ENCODE measurements at places on chromosomes 5 and 9.

DNA sequence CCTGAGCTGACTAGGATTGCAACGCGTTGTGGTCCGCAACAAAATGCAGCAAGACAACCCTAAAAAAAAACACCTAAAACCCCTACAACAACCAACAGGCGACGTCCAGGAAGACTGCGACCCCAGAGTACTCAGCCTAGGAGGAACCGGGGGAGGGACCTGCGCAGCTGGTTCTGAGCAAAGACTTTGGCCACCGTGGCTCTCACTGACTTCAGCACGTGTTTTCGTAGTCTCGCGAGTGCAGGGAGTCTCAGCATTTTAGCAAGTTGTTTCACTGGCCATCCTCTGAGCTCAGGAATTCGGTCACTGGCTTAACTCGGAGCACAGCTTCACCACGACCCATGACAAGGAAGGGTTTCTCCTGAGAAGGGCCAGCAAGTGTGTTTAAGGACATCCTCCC lies 8.6 kb upstream of the ZDHHC11 start:
- no peak for DNase-seq

- no peak for DNase-seq
Observed at GRCh38 chr5:17233488-17233887, 16.1 kb downstream of the BASP1 start.

- DNase-seq = no peak
Observed at GRCh38 chr5:139757727-139758509, 37.7 kb upstream of the PSD2 start.

DNA sequence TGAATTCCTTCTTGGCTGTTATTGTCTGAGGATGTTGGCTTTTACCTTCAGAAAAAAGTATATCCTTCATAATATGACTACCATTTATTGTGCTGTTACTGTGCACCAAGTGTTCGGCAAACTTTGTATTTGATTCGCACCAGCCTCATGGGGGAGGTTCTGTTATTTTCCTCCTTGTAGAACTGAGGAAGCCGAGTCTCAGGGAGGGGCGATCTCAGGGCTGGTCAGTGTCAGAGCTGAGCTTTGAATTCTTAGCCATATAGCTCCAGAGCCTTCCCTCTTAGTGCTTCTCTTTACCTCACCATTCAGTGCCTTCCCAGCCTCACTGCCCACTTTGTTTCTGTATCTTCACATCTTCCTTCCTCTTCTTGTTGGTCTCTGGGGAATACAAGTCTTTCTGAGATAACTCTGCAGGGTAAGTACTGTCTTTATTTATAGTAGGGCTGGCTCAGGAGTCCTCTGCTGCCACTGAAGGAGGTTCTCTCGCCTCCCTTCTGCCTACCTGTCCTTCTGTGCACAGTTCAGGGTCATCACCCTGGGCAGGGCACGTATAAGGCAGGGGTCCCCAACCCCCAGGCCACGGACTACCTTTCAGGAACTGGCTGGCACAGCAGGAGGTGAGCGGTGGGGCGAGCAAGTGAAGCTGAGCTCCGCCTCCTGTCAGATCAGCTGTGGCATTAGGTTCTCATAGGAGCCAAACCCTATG lies 48.4 kb downstream of the GALNT10 start:
- DNase-seq = no peak

DNA sequence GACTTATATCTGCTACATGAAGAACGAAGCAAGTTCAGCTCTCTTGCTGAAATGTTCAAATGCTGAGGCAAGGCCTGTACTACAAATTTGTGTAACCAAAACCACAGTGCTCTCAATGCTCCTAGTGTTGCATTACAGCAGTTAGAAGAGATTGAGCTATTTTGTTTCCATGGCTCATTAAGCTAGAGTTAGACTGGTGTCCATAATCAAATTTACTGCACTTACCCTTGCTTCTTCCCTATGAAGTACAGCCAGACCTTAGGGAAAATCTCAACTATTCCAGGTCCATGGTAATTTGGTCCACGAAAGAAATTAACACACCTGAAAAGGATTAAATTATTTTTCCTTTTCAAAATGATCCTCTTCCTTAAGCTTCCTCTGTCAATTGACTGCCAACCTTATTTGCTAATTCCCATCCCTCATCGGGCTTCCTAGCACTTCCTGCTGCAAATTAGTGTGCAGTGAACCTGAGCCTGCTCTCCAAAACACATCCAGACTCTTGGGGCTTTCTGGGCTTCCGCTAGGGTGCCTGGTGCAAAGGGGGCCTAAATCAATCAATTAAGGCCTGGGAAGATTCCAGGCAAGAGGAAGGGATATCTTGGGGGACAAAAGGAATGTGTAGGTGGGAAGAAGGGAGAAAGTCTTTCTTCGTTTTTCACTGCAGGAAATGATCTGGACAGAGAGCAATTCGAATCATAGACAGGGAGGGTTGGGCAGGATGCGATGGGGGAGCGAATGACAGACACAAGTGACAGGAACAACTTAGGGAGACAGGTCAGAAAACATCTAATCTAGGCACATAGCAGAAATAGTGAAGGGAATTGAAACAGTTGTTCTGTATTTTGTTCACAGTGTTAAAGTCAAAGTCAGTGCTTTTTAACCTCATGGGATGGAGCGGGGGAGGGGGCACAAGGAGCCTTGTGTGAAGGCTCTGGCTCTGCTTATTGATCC lies 542.4 kb downstream of the RAB3C start:
- no peak for DNase-seq

- DNase-seq = no peak
Observed at GRCh38 chr5:145558288-145558687, 276.9 kb downstream of the PRELID2 start.

DNA sequence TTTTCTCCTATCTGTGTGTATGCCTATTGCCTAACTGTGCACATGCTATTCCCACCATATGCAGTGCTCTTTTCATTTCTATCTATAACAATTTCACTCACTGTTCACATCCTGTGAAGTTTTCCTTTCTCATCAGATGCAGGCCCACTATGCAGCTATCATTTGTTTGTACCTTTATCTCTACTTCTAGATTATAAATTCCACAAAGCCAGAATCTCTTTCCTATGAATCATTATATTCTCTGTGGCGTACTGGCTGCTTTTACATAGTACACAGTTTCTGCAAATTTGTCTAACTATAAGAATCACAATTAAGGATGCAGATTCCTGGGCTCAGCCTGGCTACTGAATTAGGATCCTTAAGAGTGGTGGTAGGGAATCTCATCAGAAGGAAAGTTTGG lies 600.8 kb upstream of the ARRDC3 start:
- no peak for DNase-seq

- no peak for DNase-seq
Observed at GRCh38 chr5:171236651-171237050, 72.4 kb upstream of the TLX3 start.

DNA sequence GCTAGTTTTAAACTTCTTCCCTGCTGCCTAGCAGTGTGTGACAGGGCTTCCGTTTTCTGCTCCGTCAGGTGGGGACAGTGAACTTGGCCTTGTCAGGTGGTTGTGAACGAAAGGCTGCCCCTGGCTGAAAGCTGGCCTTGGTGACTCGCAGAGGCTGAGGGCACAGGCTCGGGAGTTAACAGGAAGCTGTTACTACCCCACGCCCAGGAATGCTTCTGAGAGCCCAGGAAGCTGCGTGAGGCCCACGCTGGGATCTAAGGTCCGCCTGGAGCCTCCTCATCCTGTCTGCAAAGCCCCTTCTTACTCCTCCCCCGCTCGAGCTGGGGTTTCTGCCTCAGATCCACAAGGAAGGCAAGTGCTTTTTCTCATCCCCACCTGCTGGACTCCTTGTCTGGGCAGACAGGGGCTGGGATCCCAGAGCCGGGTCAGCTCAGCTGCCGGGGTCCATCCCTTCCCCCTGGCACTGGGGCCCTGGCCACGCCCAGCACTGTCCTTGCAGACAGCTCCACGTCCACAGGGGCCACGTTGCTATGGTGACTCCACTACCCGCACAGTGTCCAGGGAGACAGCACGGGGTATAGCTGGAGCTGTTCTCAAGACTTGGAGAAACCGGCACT lies 124.7 kb upstream of the TBC1D2 start:
- DNase-seq = no peak

- no peak for DNase-seq
Observed at GRCh38 chr5:150549735-150550134, 41.8 kb downstream of the NDST1 start.

- peak; percentile 56 for DNase-seq
Observed at GRCh38 chr9:14400658-14400995, 86.7 kb upstream of the NFIB start.

DNA sequence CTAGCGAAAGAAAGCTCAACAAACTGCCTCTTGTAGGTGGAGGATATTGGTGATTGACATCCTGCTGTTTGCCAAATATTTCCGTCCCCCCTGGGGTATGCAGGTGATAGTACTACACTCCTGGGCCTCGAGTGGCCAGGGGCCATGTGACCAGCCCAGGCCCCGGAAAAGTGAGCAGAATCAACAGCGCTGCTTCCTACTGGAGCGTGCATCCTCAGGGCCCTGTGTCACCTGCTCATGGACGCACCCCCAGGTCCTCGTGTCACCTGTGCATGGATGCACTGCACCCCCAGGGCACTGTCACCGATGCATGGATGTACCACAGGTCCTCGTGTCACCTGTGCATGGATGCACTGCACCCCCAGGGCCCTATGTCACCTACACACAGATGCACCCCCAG lies 43.8 kb downstream of the ADAMTS16 start:
- DNase-seq = no peak

- no peak for DNase-seq
Observed at GRCh38 chr5:133635051-133635450, 22.7 kb upstream of the FSTL4 start.

GRCh38 chr5:168086746-168087145 lies 204.7 kb upstream of the WWC1 start:
- DNase-seq = no peak

DNA sequence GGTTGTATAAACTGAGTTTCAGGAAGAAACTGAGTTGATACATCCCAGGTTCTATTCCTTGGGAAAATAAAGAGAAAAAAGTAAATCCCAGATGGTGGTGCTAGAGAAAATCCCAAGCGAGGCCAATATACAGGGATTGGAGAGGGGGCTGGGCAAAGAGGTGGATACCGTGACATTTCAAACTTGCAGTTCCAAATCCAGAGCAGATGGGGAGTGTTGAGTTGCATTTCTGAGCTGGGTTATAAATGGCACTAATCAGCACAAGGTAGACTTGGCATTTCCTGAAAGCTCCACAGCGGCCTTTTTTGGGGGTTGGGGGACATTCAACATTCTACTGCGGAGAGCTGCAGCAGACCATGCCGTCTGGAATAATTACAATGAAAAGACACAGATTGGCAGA lies 224.4 kb downstream of the NXNL2 start:
- DNase-seq = no peak

GRCh38 chr9:107606149-107606790 lies 116.7 kb upstream of the KLF4 start:
- DNase-seq = no peak
